Activated CD8-positive, alpha-beta T cell treated with anti-CD3 and anti-CD28 coated beads for 36 hours (primary cell): ENCODE measurements at places on chromosomes 5 and 9.

GRCh38 chr9:76378367-76379073 is 15.7 kb downstream of the RFK start:
- DNase-seq: no peak

DNA sequence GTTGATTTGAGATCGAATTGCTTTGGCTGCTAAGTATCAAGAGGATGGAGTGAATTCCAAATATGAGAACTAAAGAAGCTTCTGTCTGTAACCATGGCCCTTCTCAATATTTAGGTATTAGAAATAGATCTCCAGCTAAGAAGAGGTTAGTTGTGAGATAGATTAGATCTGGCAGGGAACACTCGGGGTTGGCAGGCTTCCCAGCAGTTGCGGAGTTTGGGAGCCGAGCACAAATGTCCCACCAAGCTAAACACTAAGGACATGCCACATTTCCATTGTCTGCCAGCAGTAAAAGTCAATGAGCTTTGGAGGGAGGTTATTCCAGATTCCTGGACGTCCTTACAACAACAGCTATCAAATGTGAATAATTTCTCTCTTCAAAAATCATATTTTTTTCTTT is 85.8 kb downstream of the TAF11L14 start:
- DNase-seq: no peak

DNA sequence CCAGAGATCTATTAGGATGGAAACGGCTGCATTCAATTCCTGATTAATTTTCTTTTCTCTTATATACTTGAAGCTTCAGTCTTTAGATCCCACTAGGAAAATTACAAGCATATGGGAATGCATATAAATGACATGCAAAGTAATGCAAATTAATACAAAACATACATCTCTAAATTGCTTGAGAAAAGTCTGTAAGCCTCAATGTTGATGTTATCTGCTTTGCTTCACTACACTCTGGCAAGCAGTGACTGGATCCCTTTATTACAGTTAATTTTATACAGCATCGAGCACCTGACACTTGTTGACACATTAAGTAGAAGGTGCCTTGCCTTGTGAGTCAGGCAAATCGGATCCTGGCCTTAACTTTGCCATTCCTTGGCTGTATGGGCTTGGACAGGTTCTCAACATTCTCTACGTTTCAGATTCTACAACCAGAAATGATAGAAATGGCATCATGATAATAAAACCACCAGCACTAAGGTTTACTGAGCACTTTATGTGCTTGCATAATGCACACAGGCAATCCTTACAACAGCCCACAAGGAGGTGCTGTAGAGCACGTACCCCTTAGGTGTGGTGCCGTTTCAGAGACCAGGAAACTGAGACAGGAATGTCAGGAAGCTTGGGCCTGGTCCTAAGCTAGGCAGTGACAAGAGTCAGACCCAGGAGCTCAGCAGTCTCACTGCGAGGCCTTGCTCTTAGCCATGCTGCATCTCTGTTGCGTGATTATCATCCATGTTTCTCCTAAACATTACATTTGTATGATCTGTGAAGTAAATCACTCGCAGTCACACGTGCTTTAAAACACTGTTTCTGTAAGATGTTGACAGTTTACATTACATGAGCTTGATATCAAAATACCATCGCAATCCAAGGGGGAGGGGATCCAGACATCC is 2.7 kb downstream of the GCNT4 start:
- DNase-seq: peak; percentile 76

DNA sequence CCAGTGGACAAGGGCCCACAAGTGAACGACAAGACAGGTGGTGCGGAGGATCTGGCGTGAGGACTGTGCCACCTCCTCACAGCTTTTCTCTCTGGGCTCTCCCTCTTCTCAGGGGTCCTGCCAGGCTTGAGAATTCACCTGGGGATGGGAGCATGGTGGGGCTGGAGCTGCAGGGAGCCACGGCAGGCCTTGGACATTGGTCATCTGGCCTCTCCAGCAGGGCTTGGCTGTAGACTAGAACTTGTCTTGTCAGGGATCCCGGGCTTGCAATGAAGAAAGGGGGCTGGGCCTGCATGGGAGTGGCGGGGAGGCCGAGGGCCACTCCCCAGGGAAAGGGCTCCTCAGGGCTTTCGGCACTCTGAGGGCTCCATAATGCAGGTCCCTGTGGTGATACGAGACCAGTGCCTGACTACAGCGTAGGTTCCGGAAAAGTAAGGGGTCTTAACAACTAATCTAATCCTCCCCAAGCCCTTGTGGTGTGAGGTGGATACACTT is 126.7 kb downstream of the MACROH2A1 start:
- no peak for DNase-seq

- DNase-seq: no peak
Measured at GRCh38 chr9:73270967-73271721, 119.5 kb downstream of the ANXA1 start.

DNA sequence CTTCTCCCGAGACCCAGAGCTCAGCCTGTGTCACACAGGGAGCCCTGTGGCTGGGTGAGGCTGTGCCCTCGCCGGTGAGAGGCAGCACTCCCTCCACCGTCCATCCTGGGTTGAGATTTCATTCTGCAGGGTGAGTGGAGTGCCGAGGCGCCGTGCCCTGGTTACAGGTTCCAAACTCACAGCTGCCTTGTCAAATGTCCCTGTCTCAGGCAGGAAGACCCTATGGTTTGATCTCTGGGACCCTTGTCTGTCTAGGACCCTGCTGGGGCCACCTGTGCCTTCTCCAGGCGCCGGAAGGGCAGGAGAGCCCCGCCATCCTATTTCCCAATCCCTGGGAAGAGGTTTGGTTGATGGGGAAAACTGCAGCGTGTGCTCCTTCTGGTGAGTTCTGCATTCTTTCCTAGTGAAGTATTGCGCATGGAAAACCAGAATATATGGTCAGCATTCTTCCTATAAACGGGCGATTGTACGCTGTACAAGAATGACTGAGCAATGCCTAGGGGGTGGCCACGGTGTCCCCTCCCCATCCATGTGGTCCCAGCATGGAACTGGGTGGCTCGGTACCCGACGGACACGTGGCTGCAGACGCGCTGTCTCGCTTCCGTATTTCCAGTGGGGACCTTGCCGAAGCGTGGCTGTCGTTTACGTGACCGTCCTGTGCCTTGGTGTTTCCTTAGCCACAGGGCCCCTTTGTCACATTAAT is 95.9 kb upstream of the COL5A1 start:
- DNase-seq: no peak

- DNase-seq: no peak
Measured at GRCh38 chr5:155299386-155300005, 285.9 kb downstream of the KIF4B start.

GRCh38 chr9:3909966-3910650 is 384.3 kb upstream of the RFX3 start:
- no peak for DNase-seq

- DNase-seq: no peak
Measured at GRCh38 chr9:81498576-81498975, 190.8 kb downstream of the TLE1 start.

- peak; percentile 51 for DNase-seq
Measured at GRCh38 chr9:94173632-94174031, 85.5 kb upstream of the ZNF169 start.

GRCh38 chr9:92640398-92641091 is 29.4 kb downstream of the IPPK start:
- DNase-seq: no peak

DNA sequence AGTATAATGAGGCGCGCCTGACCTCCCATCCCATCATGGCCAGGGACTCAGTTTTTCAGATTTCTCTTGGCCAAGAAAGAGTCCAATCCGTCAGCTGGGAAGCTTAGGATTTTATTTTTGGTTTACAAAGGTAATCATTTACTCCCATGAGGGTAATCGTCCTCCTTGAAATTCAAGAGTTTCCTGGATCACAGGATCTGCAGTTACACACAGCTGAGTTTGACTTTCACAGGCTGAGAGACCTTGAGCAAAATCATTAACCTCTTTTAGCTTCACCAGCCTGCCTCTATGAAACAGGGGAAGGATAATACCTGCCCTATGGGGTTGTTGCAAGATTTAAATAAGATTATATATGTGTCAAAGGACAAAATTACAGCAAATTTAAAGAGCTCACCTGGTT is 15.4 kb upstream of the AK3 start:
- DNase-seq: no peak

DNA sequence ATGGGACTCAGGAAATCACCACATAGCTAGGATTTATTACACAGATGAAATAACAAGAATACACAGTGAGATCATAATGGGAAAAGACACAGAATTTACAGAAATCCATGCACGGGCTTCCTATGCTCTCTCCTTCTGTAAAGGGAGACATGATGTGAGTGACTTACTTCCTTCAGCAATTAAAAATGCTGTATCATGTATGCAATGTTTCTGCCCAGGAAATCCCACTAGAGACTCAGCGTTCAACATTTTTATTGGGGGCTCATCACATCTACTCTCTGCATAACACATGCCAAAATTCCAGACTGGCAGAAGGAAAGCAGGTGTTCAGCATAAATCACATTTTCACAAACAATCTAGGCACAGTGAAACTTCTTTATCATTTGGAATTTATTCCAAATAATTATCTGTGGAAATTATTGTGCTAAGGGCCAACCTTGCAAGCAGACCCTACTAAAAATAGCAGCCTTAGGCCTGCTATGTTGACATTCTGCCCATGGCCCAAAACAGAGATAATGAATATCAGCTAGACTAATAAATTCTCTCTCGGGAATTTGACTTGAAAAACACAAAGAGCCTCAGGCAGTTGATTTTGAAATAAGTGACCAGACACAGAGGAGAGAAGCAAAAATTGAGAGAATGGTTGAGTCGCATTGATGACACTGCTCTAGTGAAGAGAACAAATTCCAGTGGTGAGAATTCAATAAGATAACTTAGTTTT is 31.4 kb upstream of the SELENOP start:
- DNase-seq: no peak

GRCh38 chr5:172102913-172103626 is 85.0 kb downstream of the STK10 start:
- DNase-seq: peak; percentile 55

DNA sequence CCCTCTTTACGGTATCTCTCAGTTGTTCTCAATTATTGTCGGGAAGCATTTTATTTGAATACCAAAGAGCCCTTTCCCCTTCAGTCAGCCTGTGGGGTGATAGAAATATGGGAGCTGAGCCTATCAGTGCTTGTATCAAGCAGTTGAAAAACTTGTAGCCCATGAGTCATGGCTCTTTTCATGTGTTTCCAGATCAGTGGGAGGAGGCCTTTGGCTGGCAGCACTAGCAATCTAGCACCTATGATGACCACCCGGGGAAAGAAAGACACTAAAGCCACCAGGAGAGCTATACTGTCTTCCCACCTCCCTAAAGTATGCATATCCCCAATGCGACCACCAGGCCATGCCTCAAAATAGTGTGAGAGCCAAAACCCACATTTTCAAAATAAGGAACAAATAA is 696.9 kb upstream of the C9orf72 start:
- no peak for DNase-seq

DNA sequence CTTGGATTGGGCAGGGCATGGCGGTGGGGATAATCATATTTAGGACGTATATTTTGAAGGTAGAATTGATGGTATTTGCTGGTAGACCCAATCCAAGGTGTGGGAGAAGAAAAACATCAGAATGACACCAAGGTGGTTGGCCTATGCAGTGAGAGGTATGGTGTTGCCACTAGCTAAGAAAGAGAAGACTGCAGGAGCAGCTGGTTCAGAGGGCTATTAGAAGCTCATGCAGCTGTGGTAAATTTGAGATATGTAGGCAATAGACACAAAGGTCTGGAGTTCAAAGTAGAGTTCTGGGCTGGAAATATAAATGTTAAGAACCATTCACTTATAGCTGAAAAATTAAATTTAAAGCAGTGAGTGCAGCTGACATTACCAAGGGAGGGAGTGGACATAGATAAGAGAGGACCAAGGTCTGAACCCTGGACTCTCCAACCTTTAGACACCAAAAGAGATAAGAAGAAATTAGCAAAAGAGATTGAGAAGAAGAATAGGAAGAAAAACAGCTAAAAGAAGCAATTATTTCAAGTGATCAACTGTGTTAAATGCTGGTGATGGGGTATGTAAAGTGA is 74.7 kb upstream of the FAM169A start:
- DNase-seq: no peak

DNA sequence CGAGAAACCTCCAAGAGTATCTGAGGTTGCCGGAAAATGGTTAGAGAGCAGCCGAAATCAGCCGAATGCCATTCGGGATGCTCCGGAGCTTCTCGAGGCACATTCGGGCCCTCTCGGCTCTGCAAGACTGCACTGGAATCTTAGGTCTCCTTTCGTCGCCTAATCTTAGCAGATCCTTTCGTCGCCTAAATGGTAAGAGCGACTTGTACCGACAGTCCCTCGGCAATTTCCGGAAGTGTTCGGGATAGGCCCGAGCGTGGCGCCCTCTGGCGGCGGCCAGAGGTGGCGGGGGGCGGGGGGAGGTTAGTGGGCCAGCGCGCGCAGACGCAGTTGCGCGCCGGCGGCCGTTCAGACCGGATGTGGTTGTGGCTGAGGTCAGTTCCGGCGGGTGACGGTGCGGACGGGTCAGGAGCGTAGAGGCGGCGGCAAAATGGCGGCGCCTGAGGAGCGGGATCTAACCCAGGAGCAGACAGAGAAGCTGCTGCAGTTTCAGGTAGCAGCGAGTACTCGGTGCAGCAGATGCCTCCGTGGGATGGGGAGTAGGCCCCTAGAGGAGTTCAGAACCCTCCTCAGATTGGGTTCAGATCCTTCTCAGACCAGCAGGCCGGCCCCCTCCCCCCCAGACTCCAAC is at the start of gene FAF2:
Gene FAF2 (plus strand): TSS at position 408 of the 631 bp plus-strand sequence. CDS start 23 bp downstream, at position 431.
- DNase-seq: peak; percentile 96

DNA sequence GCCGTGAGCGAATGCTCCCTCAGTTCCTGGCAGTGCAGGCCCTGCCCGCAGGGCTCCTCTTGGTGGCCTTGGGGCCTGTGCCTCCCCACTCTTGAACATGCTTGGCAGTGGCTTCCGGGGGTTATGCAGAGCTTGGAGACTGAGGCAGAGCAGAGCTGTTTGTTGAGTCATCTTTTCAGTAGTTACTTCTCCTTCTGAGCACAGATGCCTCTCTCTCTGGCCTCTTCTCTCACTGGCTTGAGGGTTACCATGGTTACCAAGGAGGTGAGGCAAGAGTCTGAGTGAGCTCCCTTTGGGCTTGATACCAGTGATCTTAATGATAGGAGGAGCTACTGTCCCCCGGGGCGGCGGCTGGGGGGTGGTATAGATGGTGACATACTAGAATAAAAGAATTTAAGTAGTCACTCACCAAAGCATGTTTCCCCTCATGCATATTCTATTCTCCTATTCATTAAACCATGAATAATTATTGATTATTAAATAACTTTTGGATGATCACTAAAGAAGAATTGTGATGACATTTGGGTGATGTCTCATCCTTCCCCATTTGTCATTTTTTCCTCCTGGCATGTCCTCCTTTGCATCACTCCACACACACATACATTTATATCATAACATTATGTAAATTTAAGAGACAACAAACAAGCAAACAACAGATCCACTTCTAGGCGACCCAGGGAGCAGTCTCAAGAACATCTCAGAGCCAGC is 111.1 kb downstream of the ARHGAP26 start:
- no peak for DNase-seq
